ENCODE measurements at places on chromosomes 13 and 19. TPM values are rescaled to one million over a fixed set of nuclear protein-coding genes. Genes with fewer than 3 reads are reported as not detected.

DNA sequence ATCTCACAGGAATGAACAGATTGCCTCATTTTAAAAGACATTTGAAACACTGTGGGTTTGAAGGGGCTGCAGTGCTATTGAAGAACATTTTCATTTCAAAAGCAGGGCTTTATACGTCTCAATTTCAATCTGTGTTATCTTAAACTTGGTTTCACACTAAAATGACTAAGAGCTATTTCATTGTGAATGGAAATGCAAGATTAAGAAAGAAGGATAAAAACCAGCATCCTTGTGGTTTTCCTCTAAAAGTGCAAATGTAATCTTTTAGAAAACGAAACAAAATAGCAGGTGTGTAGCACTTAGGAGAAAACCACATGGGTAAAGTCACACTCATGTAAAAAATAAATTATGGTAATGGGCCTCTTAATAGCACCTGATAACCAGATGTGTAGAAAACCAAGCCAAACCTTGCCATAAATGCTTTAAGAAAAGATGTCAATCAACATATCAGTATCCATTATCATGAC lies 397.7 kb downstream of the GPC6 start:
- DNase-seq, result no peak

DNA sequence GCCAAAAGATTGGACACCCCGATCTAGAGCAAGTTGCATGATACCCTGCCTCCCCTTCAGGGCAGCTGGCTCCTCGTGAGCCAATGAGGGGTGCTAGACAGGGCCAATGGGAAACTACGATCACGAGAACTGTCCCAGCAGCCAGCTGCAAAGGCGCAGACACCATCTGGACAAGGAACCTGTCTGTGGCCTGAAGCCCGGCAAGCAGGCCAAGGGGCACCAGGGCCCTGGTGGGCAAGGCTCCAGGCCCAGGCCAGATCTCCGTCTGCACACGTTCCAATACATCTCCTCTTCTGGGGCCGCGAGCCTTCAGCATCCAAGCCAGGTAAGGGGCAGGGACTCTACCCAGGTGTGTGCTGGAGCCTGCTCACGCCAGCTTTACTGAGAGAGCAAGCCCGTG lies 20.2 kb downstream of the MED26 start:
- DNase-seq, result no peak

- DNase-seq, result no peak
These were observed 107.6 kb downstream of the ZIC5 start for GRCh38 chr13:99863789-99864626.

DNA sequence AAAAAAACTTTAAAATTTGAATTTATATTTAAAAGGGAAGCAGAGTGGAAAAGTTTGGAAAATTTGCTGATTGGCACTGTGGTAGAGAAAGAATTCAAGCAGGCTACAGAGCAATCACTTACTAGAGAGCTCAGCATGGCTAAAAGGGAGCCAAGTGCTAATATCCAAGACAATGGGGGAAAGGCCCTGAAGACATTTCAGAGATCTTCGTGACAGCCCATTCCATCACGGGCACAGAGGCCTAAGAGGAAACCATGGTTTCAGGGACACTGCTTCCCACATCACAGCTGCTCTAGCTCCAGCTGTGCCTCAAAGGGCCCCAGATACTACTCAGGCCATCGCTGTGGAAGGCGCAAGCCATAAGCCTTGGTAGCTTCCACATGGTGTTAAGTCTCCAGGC lies 73.7 kb downstream of the SGCG start:
- no peak for DNase-seq

DNA sequence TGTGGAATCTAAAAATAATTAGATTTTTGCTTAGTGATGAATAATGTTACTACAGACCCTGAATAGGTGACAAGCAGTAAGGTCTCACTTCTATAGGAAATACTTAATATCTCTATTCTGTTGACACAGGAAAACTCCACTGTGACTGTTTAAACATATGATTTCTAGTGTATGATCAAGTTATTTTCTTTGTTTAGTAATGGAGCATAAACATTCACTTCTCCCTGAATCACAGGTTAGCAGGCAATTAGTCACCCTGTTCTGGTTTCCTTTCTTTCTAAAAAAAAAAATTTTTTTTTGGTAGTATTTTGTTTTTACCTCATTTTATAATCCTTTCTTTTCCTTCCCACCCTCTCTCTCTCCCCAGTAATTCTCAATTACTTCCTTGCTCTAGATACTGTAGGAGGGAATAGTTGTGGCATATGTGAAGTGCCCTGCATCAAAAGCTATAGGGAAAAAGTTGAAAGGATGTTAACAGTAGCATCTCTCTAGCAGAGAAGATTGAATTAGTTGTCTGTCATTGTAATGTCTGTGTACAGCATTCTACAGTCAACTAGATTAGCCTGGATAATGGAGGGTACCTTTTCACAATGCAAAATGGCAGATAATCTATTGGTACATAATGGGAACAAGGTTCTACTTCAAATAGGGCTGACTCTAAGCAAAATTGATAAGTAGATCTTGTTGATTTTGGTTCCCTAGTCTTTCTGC lies 3.5 kb downstream of the HS6ST3 start:
- no peak for DNase-seq

Gene CEACAM6
- total RNA-seq, result not detected

Gene ADAMTSL5
- total RNA-seq, result 14.5 TPM

Gene SIGLECL1
- total RNA-seq, result not detected

DNA sequence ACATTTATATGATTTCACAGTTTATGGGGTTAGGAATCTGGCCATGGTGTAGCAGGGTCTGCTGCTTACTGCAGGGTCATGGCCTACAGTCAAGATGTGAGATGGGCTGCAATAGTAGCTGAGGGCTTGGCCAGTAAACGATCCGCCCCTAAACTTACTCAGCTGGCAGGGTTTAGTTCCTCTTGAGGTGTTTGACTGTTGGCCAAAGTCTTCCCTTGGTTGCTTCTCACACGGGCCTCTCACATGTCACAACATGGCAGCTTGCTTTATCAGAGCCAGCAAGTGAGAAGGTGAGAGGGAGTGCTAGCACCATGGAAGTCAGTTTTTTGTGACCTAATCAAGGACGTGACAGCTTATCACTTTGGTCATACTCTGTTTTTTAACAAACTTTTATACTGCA lies 77.1 kb downstream of the DNAJC3 start:
- no peak for DNase-seq

GRCh38 chr13:83168590-83168989 lies 713.7 kb downstream of the SLITRK1 start:
- no peak for DNase-seq

DNA sequence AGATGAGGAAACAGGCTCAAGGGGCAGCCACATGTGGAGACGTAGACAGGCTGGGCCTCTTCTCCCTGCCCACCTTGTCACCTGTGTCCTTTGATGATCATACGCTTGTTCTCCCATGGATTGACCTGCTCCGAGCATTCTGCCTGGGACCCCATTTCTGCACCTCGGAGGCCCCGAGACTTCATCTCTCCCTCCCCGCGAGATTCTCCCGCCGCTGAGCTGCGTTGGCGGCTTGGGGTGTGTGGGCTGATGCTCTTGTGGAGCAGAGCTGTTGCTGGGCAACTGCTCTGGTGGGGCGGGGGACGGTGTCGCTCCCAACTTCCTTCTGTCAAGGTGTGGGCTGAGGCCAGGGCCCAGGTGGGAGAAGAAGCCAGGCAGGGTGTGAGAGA lies 22.1 kb downstream of the MAST3 start:
- DNase-seq, result no peak

Gene DMKN
- 52.4 TPM for total RNA-seq

Gene KLK13
- not detected for total RNA-seq

- no peak for DNase-seq
These were observed 530.7 kb upstream of the SLITRK1 start for GRCh38 chr13:84413016-84413415.

DNA sequence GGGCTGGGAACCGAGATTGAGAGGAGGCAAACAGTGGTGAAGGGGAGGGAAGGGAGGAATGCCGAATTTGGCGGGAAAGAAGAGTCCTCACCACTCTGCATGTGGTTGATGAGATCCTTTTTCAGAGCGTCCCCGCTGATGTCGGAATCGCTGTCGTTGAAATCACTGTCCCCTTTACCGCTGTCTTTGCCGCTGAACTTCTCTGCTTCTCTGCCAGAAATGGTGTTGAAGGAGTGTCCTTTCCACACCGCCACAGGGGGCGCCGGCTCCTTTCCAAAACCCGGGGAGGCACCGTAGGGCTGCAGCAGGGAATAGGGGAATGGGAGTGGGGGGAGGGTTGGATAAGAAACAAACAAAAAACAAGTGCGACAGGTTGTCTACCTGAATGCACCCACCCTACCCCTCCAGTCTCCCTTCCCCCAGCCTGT lies 3.1 kb downstream of the PCDH8 start:
- no peak for DNase-seq

- peak; percentile 78 for DNase-seq
These were observed 14.4 kb downstream of the CAPN12 start for GRCh38 chr19:38729653-38730469.

GRCh38 chr19:29636553-29637360 lies 28.5 kb upstream of the PLEKHF1 start:
- DNase-seq, result no peak

- no peak for DNase-seq
These were observed 28.1 kb downstream of the MPHOSPH8 start for GRCh38 chr13:19661561-19661960.

GRCh38 chr13:85223883-85224656 lies 575.1 kb downstream of the SLITRK6 start:
- DNase-seq, result no peak

DNA sequence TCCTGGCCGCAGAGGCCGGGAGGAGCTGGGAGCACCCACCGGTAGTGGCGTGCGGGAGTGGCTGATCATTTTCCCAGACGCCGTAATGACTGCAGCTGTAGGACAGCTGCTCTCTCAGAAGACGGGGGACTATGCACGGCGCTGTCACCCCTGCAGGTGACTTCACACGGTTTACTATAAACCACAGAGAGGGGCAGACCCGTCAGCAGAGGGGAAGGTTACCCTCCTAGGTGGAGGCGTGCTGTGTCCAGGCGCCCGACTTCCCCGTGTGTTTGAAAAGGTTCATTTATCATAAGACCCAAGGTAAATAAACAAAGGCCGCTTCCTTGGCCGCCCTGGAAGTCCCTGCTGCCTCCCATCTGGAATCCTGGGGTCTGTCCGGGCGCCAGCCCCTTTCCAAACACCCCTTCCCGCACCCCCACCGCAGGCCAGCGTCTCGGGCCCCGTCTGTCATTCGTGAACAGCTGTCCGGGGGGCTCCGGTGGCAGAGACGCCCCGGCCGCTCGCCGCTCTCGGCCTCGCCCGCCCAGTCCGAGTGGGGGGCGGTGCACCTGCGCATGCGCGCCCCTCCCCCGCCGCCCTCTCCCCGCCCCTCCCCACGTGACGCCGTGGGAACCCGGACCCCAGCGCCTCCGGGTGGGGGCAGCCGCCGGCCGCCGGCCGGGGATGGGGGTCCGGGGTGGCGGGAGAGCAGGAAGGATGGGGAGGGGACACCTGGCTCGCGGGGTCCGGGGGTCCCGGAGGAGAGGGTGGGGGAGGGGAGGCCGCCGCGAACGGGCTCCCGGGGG lies 915 bp downstream of the SHC2 start:
- DNase-seq, result peak; percentile 62

DNA sequence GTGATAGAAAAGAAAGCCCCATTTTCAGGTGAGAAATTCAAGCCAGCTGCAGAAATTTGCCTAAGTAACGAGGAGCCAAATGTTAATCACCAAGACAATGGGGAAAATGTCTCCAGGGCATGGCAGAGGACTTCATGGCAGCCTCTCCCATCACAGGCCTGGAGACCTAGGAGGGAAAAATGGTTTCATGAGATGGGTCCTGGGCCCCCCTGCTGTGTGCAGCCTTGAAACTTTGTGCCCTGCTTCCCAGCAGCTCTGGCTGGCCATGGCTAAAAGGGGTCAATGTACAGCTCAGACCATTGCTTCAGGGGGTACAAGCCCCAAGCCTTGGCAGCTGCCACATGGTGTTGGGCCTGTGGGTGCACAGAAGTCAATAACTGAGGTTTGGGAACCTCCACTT lies 9.9 kb downstream of the N4BP2L1 start:
- DNase-seq, result no peak

DNA sequence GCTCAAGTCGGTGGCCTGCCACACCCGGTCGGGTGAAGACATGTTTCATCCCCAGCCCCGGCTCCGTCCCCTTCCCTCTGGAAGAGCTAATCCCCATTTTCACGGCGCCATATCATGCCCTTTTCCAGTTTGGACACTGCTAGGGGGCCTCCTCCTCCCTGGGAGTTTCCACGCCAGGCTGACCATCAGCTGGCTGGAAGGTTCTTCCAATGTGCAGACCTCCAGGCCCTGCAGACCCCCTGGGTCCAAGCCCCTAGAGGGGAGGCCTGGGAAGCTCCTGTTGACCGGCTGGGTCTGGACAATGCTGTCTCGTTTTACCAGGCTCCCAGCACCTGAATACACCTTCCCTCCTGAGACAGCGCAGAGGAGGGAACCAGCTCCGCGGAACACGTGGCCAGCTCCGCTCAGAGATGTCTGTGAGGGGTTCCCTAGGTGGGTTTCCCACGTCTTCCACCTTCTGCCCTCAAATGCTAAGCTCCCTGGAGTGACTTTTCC lies 44.7 kb upstream of the RANBP3 start:
- DNase-seq, result no peak

Gene SERPINE3
- not detected for total RNA-seq

DNA sequence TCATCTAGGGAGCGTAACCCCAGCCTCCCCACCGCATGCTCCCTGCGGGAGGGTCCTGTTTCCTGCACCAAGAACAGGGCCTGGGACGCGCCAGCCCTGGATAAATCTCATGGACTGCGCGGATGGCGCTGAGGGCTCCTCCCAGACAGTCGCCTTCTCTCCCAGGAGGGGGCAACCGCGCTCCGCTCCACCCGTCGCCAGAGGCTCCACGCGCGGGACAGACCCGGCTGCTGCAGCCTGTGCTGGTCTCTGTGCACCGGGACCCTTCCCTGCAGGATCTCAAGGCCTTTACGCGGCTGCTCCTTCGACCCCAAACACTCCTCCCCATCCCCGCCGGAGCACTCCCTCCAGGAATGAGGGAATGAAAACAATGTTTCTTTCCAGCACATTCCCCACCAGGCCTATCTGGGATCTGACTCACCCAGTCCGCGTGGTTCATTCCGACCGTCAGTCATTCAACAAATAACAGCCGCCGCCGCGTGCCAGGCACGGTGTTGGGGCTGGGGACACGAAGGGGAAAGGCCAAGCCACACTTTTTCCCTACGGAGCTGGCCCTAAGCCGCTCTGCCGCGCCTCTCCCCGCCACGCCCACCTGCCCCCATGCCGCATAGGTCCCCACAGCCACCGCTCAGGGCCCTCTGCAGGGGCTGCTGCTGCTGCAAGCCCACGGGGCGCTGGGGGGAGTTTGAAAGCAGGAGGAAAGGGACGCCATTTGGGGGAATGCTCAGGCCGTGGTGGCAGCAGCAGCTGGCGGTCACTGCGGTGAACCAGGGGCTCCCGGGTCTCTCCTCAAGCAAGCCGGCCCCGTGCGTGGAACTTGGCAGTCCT lies 6.0 kb downstream of the PNMA8B start:
- DNase-seq, result peak; percentile 77

GRCh38 chr13:46229251-46229650 lies 17.5 kb downstream of the LRRC63 start:
- no peak for DNase-seq

Gene SBSN
- not detected for total RNA-seq

- DNase-seq, result no peak
These were observed 14.4 kb downstream of the MYO16 start for GRCh38 chr13:108643646-108644353.

GRCh38 chr19:6423499-6424194 lies 964 bp downstream of the KHSRP start:
- DNase-seq, result peak; percentile 61

- no peak for DNase-seq
These were observed 12.4 kb upstream of the CBLC start for GRCh38 chr19:44765033-44765948.

- no peak for DNase-seq
These were observed at the start of gene ELAVL3 for GRCh38 chr19:11480715-11481533. Gene ELAVL3 (minus strand): TSS chr19:11481046. CDS start chr19:11480608, 438 bp downstream.

- DNase-seq, result no peak
These were observed at the start of gene UTP14C for GRCh38 chr13:52024481-52024880. Gene UTP14C (plus strand): TSS chr13:52024691. CDS start chr13:52028805, 4,114 bp downstream.

Gene NANOS3
- not detected for total RNA-seq

Measured in right atrium auricular region (tissue), 2 donors.